ENCODE measurements at places on chromosomes 7 and 10.

DNA sequence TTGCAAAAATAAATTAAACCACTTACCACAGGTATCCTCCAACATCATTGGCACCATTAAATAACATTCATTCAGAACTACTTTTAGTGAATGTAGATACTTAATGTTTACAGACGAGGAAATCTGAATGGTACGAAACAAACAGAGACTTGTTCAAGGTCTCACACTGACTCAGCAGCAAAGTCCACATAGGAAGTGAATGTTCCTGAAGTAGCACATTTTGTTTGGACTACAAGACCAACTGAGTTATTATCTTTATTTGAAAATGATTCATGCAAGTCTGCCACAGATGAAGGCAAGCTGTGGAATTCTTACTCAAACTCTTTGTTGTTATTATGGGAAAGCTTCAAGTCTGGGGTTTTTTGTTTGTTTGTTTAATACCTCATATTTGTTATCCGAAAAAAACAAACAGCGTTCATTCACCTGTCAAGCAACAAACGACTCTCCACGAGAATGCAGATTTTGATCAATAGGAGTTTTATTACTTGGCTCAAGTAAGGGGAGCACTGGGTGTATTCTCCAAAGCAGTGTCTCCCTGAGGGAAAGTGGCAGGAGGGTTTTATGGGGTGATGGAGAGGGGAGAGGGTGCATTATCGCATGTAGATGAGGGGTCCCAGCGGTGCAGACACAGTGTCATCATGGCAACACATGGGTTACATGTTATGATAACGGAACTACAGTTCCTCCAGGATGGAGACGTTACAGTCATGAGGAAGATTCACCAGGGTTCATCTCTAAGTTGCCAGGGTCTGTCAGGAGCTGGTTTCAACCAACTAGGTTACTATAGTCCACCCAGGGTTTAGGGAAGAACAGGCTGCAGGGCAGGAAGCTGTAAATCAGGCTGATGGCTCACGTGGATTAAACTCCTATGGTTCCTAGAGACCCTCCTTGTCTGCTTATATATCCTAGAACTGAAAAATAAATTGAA, 147.7 kb upstream of the AKR1E2 start:
- no peak for DNase-seq

GRCh38 chr10:35050568-35050967, 39.6 kb downstream of the CUL2 start:
- no peak for DNase-seq

DNA sequence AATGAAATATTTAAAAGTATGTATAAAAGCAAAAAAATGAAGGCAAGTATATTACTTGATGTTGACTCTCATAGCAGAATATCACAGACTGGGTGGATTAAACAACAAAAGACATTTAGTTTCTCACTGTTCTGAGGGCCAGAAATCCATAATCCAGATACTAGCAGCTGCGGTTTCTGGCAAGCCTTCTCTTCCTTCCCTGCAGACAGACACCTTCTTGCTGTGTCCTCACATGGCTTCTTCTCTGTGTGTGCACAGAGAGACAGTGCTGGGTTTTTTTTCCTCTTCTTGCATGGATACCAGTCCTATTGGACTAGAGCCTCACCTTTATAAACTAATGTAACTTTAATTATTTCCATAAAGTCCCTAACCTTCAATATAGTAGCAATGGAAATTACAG, 127.9 kb upstream of the AKR1E2 start:
- DNase-seq = no peak

DNA sequence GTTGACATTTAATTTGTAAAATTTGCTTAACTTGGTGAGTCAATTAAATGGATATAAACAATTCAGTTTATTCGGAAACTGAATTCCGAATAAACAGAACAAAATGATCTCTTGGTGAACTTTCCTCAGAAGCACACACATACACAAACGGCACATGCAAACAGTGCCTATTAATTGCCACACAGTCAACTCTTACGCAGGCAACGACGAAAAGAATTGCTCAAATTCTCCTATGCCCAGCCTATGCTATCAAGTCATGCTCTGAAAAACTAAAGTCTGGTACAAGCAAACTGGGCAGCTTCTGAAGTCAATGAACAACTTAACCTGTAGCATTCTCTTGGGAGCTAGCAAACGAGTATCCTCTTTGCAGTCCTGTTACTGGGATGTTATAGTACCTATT, 38.8 kb upstream of the ASL start:
- DNase-seq = no peak

DNA sequence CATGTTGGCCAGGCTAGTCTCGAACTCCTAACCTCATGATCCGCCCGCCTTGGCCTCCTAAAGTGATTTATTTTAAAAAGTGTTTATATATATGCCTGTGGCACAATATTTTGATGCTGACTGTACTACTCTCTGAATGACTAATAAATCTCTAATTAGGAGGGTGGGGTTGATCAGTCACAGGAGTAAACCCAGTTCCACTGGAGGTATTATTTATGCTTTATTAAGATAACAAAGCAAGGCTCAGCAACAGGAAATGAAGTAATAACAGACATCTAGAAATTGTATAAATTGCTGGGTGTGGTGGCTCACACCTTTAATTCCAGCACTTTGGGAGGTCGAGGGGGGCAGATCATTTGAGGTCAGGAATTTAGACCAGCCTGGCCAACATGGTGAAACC, 26.0 kb upstream of the MCU start:
- DNase-seq = no peak

DNA sequence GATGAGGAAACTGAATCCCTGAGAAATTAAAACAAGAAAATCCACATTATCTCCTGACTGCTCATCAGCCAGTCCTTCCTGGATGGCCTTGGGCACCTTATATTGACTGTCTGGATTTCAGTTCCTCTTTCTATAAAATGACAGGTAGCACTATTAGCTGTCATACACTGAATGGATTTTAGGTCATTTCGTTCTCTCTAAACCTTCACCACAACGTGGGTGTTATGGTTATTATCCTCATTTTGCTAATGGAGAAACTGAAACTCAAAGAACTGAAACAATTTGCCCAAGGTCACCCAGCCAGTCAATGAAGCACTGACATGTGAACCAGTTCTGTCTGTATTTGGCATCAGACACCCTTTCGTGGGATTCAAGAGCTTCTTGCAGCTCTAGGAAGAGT, 193.8 kb downstream of the CYP26A1 start:
- DNase-seq = no peak

DNA sequence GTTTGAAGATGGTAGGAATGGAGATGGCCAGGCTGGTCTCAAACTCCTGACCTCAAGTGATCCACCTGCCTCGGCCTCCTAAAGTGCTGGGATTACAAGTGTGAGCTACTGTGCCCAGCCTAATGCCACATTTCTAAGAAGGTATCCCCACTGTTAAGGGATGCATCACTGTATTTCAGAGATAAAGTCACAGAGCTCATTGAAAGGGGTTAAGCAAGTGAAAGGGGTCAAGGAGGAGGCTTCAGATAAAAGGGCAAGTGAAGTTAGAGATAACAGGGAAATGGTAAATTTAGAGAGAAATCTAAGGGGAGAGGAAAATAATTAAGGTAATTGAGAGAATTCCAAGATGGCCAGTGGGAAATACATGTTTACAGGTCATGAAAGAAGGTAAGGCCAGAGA, 93.0 kb upstream of the SP4 start:
- no peak for DNase-seq

DNA sequence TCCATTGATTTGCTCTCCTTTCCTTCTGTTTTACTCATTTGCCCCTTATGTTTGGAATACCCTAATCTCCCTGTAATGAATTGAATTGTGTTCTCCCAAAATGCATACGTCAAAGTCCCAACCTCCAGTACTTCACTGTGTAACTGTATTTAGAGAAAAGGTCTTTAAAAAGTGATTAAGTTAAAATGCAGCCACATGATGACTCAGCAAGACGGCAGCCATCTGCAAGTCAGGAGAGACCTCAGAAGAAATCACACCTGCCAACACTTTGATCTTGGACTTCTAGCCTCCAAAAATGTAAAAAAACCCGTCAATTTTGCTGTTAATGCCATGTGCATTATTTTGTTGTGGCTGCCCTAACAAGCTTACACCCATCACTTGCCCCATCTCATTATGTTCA, 85.3 kb upstream of the PCLO start:
- no peak for DNase-seq

DNA sequence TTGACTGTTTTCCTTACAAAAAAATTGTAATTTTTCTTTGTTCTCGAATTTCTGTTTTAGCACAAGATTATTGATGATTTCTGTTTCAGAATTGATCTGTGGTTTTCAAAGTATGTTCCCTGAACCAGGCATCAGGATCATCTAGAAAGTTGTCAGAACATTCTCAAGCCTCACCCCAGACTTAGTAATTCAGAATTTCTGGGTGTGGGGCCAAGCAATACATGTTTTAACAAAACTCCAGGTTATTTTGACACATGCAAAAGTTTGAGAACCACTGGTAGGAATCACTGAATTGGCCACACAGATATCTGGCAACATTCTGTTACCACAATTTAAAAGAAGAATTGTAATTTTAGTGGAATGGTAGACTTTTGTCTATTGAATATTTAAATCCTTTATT, 1173.9 kb upstream of the LRRTM3 start:
- no peak for DNase-seq

DNA sequence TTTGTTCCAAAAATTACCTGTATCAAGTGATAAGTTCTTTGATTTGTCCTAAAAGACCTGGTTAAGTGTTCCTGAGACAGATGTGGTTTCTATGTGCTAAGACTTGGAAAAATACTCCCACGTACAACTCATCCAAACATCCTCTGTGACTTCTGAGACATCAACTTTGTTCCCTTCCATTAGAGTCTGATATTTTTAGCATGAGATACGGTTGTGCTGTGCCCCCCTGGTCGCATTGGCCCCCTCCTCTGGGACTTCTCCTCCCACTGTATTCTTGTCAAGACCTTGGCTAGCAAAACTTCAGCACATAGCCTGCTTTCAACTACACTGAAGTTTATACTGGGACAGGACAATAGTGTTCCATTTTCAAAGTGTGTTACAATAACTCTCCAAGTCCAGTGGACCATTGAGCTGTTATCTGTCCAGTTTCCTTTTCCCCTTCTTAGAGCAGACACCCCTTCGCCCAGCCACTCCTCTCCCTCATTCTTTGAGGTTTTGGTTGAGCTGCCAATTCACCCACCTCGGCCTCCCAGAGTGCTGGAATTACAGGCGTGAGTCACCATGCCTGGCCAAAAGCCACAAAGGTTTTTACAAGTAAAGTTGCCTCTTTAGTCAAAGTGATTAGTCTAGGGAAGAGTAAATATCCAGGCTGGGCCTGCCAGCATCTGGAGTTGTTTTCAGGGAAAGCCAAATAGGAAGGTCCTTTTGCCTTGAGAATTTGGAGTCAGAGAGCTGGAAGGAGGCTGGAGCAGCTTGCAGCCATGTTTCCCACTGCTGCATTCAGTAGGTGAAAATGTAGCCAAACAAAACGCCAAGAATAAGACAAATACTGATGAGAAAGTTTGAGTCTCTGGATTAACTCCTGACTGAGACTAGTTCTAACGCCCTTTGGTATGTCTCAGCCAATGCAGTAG, 17.8 kb upstream of the PDLIM1 start:
- DNase-seq = no peak

- DNase-seq = no peak
These were observed 5.5 kb downstream of the ANXA11 start for GRCh38 chr10:80199828-80200227.

- DNase-seq = no peak
These were observed 481.6 kb downstream of the TNS3 start for GRCh38 chr7:47100148-47100816.

All from stimulated activated CD8-positive, alpha-beta memory T cell treated with anti-CD3 and anti-CD28 coated beads, Interleukin-7, amount 100 ng/mL, for 1 hour (primary cell).